ENCODE measurements at places on chromosomes 16 and 17. TPM values are rescaled to one million over a fixed set of nuclear protein-coding genes. Genes with fewer than 3 reads are reported as not detected.

The OR2C1 gene
- not detected for total RNA-seq

The PLCD3 gene
- 47.7 TPM for total RNA-seq

The OTOA gene
- total RNA-seq: under 0.01 TPM

The TBX2 gene
- total RNA-seq: 11.6 TPM

The ARHGDIA gene
- total RNA-seq: 120 TPM

The CD79B gene
- 0.36 TPM for total RNA-seq

DNA sequence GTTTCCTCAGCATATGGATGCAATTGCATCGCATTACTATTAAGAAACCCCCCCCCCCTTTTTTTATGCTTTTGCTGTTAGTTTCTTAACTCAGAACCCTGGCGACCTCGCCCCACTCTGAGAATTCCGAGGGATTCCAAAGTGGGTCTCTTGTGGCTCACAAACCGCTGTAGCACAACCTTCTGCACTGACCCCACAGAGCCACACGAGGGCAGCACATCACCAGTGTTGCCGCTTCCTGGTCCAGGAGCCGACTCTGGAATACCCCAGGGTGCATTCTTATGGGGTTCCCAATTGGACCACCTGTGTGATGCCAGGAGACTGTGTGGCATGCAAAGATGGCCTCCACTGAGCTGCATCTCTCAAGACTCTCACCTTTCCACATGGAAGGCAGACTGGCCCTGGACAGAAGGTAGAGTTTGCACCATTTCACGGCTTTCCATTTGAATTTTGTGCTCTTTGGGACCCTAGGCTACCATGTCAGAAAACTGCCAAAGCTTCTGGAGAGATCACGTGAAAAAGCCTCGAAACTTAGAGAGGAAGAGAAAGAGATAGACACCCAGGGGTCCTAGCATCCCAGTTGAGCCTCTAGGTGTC lies 432.7 kb upstream of the ASIC2 start:
- no peaks in the 10 kb centered on the region for H3K27me3 ChIP-seq
- no peak overlapping the region for H3K27ac ChIP-seq
- H3K4me1 ChIP-seq: no peaks in the 10 kb centered on the region
- DNase-seq: peak; percentile 72
- H3K4me3 ChIP-seq: no peak overlapping the region

- no peak for DNase-seq
- H3K4me1 ChIP-seq: no peaks in the 10 kb centered on the region
- H3K4me3 ChIP-seq: no peak overlapping the region
Observed at GRCh38 chr17:78610951-78611511, 33.8 kb upstream of the DNAH17 start.

- H3K27ac ChIP-seq: peak overlapping the region; percentile 82
- peaks cover 31% of the 10 kb centered on the region for H3K4me1 ChIP-seq
- H3K27me3 ChIP-seq: no peaks in the 10 kb centered on the region
- no peak overlapping the region for H3K4me3 ChIP-seq
- H3K36me3 ChIP-seq: no peaks in the 10 kb centered on the region
- DNase-seq: no peak
Observed at GRCh38 chr17:66423056-66423955, 120.9 kb downstream of the PRKCA start.

DNA sequence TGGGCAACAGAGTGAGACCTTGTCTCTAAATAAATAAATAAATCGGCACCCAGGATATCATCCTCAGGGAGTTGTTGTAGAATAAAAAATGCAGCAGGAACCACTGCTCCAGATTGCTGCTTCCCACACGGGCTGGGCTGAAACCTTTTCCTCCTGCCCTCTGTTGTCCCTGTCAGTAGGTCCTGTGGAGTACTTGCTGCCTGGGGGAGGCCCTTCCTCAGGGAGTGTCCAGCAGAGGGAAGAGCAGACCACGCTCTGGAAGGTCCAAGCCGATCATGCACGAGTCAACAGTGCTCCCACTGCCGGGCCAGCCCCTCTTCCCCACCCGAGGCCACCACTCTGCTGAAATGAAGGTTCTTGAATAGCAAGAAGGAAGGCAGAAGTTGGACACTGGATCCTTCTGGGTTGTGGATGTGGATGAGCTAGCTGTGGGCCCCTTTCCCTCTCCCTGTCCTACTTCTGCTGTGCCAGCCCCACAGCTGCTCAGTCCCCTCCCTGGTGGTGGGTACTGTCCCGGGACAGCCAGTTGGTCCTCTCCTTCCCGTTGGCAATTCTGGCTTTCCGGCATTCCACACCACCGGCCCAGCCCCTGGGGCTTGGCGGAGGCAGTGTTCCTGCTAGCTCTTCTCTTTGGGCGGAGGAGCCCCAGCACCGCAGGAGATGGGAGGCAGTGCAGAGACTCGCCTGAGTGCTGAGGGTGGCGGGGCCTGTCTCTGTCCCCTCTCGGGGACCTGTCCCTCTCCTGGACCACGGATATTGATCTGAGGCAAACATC lies 10.8 kb downstream of the CDK5R1 start:
- peaks cover 23% of the 10 kb centered on the region for H3K4me1 ChIP-seq
- H3K4me3 ChIP-seq: no peak overlapping the region
- peak; percentile 81 for DNase-seq

GRCh38 chr17:74430706-74431567 lies 951 bp upstream of the GPRC5C start:
- no peaks in the 10 kb centered on the region for H3K4me1 ChIP-seq
- peak overlapping the region; percentile 46 for H3K4me3 ChIP-seq
- H3K27ac ChIP-seq: no peak overlapping the region

DNA sequence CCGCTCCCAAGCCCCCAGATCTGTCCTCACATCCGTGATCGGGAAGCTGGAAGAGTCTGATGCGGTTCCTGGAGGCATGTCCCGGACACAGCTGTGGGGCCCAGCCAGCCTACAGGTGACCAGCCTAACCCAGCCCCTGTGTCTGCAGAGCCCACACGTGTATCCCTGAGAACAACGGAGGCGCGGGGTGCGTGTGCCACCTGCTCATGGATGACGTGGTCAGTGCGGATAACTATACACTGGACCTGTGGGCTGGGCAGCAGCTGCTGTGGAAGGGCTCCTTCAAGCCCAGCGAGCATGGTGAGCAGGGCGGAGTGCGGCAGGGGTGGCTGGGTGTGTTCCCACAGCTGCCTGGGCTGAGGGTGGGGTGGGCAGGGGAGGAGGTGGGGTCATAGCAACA lies 30.9 kb downstream of the IL4R start:
- no peaks in the 10 kb centered on the region for H3K27me3 ChIP-seq
- H3K36me3 ChIP-seq: peaks cover 73% of the 10 kb centered on the region
- H3K4me1 ChIP-seq: no peaks in the 10 kb centered on the region
- no peak overlapping the region for H3K4me3 ChIP-seq
- H3K27ac ChIP-seq: no peak overlapping the region
- DNase-seq: no peak

DNA sequence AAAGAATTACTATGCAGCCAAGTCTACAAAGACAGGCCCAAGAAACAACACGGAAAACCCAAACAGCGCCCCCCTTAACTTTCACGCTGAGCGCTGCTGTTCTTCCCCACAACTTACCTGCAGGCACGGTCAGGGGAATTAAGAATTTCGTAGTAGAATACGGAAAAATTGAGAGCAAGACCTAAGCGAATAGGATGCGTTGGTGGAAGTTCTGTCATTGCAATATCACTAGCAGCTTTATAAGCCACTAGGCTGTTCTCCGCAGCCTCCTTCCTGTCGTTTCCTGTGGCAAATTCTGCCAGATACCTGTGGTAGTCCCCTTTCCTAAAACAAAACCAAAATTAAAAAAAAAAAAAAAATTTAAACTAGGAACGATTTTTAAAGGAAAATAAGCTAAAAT lies 39.0 kb downstream of the YWHAE start:
- H3K27me3 ChIP-seq: no peaks in the 10 kb centered on the region
- H3K36me3 ChIP-seq: peaks cover 49% of the 10 kb centered on the region
- no peak for DNase-seq
- H3K4me3 ChIP-seq: no peak overlapping the region

DNA sequence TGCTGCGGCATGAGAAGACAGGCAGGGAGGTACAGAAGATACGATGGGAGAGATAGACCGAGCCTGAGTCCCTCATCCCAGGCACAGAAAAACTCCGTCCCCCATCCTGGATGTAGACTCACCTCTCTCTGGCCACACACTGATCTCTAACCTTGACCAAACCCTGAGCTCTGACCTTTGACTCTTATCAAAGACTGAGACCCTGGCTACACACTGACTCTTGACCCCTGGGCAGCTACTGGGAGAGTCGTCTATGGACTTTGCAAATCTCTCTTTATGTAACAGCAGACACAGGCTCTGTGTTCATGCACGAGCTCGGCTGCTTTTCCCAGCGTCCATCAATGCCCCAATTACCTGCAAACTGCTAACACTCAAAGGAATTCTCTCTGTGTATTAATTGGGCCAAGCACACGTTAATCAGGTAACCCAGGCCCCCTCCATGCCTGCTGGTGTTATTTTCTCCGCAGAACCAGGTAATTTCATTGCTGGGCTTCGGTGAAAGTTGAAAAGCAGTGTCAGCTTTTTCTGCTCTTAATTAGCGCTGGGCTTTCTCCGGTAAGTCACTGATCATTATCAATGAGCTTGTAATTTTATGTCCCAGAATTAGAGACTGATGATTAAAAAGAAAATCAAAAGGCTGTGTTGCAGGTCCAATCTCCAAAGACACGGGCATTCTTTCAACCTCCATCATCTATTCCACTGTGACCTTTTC lies 179.4 kb upstream of the NLRP1 start:
- H3K27ac ChIP-seq: no peak overlapping the region
- H3K27me3 ChIP-seq: peaks cover 47% of the 10 kb centered on the region
- H3K4me3 ChIP-seq: no peak overlapping the region
- no peak for DNase-seq
